Heart right ventricle (tissue), 16 donors: ENCODE measurements at places on chromosomes 1 and 21. TPM values are rescaled to one million over a fixed set of nuclear protein-coding genes. Genes with fewer than 3 reads are reported as not detected.

The DNM3 gene
- 2.1 TPM for total RNA-seq

The NIBAN1 gene
- 493 TPM for total RNA-seq

- DNase-seq = no peak
These were observed 3.9 kb upstream of the CD101 start for GRCh38 chr1:116997636-116998035.

GRCh38 chr1:85501355-85501898, 36.5 kb upstream of the DDAH1 start:
- DNase-seq = no peak

DNA sequence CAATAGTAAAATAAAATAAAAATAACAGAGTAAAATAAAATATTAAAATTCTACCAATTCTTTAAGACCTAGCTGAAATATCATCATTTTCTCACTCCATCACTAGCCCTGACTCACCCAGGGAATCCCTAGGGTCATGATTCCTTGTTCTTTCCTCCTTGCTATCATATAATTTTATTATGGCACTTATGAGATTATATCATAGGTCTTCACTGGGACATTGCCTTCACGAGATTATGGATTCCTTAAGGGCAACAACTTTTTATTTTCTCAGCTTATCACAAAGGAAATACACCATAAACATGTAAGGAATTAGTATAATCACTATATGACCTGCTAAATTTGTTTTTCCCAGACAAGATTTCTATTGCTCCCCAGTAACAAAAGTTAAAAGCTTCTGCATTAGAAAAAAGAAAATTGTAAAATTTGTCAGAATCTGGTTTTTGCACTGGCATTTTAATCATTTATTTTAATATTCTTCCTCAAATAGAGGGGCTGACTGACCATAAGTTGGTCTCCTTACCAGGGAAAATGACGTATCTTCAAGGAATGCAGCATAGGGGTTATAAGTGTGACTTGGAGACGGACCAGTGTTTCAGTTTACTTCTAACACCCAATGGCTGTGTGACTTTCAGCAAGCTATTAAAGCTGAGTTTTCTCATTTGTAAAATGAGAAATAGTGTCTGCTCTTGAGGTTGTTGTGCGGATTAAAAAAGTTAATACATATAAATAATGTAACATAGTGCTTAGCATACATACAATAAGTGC, 8.8 kb upstream of the CLCA4 start:
- DNase-seq = no peak

GRCh38 chr1:47208374-47208850, 18.6 kb upstream of the PDZK1IP1 start:
- DNase-seq = no peak

DNA sequence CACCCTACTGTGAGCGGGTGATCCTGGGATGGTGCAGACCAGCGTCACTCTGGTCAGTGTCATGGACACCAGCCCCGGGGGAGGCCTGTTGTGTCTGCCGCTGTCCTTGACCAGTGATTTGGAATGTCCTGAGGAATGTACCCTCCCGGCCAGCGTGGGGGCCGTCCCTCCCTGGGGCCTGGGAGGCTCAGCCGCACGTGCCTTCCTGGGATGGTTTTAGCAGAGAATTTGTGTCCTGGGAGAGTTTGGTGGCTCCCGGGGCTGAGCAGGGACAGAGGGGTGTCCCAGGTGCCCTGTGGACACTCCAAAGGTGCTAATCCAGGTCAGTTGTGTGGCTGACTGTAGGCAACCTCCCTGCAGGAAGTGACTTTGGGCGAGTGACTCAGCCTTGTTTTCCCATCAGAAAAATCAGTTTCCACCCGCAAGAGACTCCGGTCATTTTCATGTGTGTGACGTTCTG, 6.2 kb downstream of the ARHGEF16 start:
- peak; percentile 22 for DNase-seq

DNA sequence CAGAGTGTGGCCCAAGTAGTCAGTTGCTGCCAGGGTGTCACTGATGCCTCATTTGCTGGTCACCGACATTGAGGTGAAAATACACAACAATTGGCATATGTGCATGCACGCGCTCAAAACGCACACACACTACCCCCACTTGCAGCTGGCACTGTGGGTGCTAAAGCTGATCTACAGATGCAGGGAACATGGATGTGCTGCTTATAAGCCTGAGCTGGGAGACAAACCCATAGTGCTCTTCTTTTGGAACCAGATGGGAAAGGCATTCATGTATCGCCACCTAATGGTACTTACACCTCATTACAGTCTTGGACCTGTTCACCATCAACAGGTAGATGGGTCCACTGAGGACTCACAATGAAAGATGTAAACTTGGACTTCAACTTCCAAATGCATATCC, 70.3 kb upstream of the CAMK1G start:
- no peak for DNase-seq

DNA sequence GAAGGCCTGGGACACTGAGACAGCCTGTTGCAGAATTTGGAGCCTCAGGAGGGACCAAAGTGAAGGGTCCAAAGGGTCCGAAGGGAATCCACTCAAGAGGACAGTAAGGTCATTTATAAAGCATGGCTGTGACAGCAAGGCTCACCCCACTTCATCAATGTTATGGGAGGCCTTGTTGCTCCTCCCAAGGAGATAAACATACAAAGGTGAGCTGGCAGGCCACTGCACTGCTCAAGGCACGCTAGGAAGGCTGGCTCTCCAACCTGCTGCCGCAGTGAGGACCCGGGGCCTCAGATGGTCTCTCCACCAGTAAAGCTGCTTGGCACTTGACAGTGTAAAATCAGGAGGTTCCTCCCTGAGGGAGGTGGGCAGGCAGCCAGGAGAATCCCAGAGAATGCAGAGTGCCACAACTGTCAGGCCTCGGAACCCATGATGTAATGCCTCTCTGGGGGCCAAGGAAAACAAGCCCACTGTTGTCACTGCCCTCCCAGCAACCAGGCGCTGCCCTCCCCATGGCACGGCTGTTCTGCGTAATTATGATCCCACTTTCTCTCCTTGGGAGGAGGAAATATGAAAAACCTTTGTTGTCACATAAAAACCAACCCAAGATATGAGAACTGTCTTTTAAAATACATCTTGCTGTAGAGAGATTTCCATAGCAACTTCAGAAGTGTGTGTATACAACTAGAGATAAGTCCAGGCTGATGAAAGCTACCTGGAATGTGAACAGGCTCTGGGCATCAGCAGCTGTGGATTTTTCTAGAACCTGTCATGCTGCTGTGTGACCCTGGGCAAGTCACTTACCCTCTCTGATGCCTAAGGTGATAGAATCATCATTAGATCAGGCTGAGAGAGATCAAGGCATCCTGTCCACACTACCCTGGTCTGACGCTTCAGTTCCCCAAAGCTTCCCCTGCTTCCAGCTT, 102.5 kb downstream of the KCNN3 start:
- peak; percentile 72 for DNase-seq

DNA sequence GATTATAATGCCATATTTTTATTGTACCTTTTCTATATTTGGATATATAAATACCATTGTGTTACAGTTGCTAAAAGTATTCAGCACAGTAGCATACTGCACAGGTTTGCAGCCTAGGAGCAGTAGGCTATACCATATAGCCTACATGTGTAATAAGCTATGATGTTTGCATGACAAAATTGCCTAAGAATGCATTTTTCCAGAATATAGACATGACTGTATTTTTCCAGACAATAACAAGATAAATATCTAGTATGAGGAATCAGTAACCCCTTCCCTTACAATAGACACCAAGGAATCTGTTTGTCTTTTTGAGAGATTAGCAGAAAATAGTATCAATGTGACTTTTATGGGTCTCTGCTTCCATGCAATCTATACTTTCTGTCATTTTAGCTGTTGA, 228.6 kb downstream of the GRIK1 start:
- DNase-seq = no peak

- no peak for DNase-seq
These were observed 28.5 kb downstream of the RAP1GAP start for GRCh38 chr1:21640653-21641052.
